ENCODE measurements at places on chromosomes 16 and 17. TPM values are rescaled to one million over a fixed set of nuclear protein-coding genes. Genes with fewer than 3 reads are reported as not detected.

The SLFN13 gene
- 38.5 TPM for total RNA-seq

The TBC1D28 gene
- not detected for total RNA-seq

The CES3 gene
- total RNA-seq, result 9.1 TPM

The LPO gene
- total RNA-seq, result not detected

The TBC1D3K gene
- not detected for total RNA-seq

The HS3ST3B1 gene
- total RNA-seq, result not detected

The AURKB gene
- 159 TPM for total RNA-seq

The IGSF6 gene
- total RNA-seq, result not detected

The TPPP3 gene
- 3.1 TPM for total RNA-seq

The CHST4 gene
- 2.4 TPM for total RNA-seq

The ITPRIPL2 gene
- 142 TPM for total RNA-seq

The NACA2 gene
- not detected for total RNA-seq

GRCh38 chr16:25823891-25824290, 132.1 kb downstream of the HS3ST4 start:
- no peak for DNase-seq

DNA sequence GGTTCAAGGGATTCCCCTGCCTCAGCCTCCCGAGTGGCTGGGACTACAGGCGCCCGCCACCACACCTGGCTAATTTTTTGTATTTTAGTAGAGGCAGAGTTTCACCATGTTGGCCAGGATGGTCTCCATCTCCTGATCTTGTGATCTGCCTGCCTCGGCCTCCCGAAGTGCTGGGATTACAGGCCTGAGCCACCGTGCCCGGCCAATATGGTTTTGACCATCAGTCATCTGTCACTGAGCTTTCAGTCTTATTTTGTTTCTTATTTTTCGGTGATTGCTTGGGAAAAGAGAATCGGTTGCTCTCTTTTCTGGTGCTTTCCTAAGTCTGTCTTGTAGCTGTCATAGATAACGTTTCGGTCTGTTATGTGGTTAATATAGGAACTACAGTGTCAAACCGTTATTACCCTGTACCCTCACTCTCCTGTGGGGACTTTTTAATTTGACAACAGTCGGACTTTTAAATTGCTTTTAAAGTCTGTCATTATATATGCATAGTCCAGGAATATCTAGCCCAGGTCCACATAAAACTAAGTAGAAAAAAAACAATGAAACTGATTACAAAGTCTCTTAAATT, 453.4 kb downstream of the KCNJ18 start:
- DNase-seq, result no peak

GRCh38 chr17:4945944-4946280, 2.4 kb downstream of the PFN1 start:
- no peak for DNase-seq

DNA sequence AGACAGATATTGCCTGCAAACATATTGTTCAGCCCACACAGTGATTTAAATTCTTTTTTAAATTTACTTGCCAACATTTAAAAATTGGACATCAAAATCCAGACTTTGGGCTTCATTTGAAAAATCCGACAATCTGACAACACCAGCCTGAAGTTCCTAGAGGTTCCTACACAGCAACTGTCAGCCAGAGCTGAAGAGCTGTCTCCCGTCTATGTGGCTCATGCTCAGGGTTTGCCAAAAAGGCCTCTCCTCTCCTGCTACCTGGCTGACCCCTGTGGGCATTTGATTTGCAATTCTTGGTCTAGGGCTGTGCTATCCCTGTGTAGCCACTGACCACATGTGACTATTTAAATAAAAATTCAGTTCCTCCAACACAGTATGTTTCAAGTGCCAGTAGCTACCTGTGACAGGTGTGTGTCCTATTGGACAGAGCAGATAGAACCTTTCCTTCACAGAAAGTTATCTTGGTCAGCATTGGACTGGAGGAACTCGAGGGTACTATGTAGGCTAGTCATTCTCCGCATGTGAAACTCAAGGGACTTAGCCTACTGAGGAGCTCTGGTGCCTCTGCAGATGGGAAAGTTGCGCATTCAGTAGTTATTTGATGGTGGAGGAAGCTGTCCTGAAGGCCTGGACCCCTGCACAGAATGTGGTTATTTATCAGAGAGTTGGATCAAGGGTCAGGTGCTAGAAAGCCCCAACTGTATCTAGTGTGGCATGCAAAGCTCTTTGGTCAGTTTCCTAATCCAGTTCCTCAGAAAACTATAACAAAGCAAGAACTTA, 2.7 kb downstream of the LYRM1 start:
- DNase-seq, result no peak

GRCh38 chr17:3665834-3666233, 2.5 kb downstream of the TAX1BP3 start:
- DNase-seq, result no peak

DNA sequence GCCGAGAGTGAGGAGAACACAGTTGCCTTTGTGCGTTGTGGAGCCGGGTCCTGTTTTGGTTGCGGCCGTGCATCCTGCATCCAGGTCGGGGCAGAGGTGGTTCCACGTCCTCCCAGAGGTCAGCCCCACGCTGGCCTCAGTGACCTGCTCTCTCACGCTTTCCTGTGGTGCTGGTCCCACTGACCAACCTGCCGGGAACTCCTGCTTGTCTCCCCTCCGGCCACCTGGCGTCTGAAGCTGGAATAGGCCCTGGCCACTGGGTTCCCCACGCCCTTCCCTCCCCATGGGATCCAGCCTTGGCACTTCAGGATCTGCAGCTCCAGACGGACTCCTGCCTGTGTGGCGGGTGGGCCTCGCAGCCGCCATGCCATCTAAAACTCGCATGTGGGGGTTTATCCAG, 85.5 kb upstream of the ZNF750 start:
- no peak for DNase-seq

GRCh38 chr16:86249631-86250030, 260.7 kb upstream of the FOXF1 start:
- no peak for DNase-seq

- no peak for DNase-seq
These were observed 2.4 kb upstream of the FOXL1 start for GRCh38 chr16:86575754-86576557.

GRCh38 chr16:16127469-16128116, 95.7 kb downstream of the ABCC6 start:
- peak; percentile 69 for DNase-seq

DNA sequence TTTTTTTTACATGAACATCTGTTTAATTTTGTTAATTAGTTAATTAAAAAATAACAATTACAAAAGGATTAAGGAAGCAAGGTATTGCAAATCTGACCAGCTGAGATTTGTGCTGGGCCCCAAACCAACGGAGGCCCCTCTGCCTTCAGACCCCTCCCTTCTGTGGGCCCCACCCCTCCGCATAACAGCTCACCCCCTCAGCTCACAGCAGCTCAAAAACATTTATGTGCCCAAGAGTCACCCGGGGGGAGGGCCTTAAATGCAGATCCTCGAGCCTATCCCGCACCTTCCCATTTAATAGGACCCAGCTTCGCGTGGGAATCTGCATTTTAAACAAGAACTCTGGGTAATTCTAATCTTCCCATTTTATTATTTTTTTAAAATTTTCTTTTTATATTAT, 75.0 kb downstream of the MGAT5B start:
- DNase-seq, result no peak

- peak; percentile 58 for DNase-seq
These were observed 1.7 kb downstream of the ARHGDIA start for GRCh38 chr17:81869221-81870130.

GRCh38 chr17:7146115-7146514, 31.5 kb upstream of the ASGR2 start:
- no peak for DNase-seq

DNA sequence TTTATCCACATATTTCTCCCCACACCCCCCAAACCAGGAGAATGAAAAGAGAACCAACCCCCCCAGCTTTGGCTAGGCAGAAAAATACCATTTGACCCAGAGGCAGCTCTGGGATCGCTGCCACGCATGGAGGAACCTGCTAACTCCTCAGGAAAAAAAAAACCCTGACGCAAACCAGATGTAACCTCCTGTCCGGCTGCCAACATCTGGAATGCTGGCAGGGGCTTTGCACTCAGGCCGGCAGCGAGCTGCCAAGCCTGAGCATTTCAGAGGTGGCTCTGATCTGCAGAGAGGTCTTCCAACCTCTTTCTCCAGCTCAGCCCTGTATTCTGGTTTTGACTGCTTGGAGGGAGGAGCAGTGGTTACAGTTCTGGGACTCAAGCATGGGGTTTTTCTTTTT, 8.2 kb downstream of the IGFBP4 start:
- no peak for DNase-seq

- DNase-seq, result no peak
These were observed 1091.0 kb downstream of the CDH8 start for GRCh38 chr16:60945225-60945624.

DNA sequence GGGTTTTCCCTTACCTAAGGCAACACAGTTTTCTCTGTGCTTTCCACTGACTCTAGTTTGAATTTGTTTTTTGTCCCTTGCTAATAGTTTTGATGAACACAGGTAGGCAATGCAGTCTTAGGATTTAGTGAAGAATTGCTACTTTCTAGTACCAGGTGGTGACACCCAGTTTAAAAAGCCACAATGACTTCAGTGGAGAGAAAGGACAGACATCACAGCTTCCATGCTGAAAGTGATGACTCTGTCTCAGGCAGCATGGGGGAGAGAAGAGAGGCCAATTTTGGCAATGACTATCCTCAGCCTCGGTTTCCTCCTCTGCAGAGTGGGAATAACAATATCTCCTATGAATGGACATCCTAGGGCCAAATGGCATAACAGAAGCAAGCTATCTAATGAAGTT, 118.8 kb downstream of the AXIN2 start:
- no peak for DNase-seq

DNA sequence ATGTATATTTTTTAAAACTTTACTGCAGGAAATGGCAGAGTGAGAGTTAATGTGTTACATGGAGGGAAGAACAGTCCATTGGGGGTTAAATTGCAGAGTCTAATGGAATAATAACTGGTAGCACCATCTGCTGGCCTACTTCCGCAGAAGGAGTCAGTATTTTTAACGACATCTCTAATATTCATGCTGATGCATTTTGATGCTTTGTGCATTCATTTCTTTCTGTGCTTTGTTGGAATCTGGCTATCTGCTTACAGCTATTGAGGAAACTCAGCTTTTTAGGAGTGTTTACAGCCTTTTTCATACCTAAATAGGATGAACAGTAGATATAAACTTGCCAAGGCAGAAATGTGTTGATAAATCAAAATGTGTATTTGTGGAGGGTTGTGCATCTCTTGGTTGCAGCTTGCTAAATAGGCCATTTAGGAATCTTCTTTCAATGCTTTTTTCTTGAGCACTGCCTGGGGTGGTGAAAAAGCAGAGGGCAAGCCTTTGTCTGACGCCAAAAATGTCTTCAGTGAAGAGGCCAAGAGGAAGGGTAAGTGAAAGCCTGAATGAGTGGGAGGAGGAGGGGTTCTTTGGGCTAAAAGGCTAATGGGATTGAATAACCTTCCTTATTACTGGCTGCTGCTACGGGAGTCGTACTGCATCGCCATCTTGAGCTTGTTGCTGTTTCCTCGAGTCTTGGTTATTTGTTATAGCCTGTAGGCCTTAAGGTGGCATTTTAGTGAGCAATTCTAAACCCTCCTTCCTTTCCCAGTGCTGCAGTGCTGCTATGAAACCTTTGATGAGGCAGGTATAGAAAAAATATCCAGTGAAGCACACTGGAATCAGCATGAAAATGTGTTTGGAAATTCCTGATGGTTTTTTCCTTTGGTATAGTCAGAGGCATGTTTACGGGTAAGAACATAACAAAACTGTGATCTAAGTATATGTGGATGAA, 153.3 kb downstream of the CHD9 start:
- no peak for DNase-seq

GRCh38 chr17:6177941-6178694, 107.9 kb downstream of the WSCD1 start:
- no peak for DNase-seq

GRCh38 chr16:10852286-10852685, 24.7 kb upstream of the CIITA start:
- DNase-seq, result no peak

GRCh38 chr17:55702150-55702549, 20.5 kb downstream of the TMEM100 start:
- DNase-seq, result no peak

GRCh38 chr17:9805769-9806168, 14.4 kb upstream of the DHRS7C start:
- DNase-seq, result no peak

DNA sequence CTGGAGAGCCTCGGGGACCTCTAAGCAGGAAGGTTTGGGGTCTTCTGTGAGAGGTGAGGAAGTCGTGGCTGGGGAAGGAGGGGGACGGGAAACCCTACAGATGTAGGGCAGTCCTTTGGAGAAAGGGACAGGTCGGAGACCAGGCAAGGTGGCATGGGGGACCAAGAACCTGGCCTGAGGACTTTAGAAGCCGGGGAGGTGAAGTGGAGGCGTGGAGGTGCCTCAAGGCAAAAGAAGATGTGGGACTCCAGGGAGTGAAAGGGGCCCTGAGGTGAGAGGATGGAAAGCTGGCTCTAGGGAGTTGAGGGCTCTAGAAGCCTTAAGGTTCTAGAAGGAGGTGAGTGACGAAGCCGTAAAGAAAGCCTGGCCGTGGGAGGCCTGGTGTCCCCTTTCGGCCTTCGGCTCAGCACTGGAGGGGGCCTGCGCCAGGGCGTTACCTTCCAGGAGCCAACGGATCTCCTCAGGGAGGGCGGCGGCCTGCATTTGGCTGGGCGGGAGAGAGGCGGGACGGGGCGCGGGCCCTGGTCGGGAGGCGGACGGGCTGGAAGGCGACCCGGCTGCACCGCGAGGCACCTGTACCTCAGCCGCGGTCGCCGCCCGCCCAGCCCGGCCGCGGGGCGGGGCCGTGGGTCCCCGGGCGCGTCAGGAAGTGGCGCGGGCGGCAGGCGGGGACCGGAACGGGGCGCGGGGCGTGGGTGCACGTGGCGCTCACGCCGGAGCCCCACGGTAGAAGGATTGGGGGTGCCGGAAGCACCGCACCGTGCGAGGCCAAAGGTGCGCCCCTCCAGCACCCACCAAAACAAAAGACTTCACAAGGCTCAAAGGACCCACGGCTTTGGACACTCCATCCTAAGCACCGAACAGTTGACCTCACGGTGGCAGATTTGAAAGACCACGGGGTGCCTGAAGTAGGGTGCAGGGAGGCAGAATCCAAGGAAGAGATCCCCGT, at the start of gene SKAP1:
TSS of gene SKAP1 (minus strand) at position 577 of the 949 bp plus-strand sequence.
- DNase-seq, result peak; percentile 17

- no peak for DNase-seq
These were observed 5.7 kb upstream of the ADAP2 start for GRCh38 chr17:30915833-30916611.

- DNase-seq, result no peak
These were observed 7.4 kb downstream of the NDRG4 start for GRCh38 chr16:58507195-58507962.
